ENCODE measurements at places on chromosomes 16 and 17.

GRCh38 chr17:61647047-61647446 is 56.0 kb upstream of the NACA2 start:
- H3K4me1 ChIP-seq: no peaks in the 10 kb centered on the region
- H3K36me3 ChIP-seq: peaks cover 8% of the 10 kb centered on the region
- H3K27me3 ChIP-seq: peaks cover 18% of the 10 kb centered on the region
- no peak overlapping the region for H3K4me3 ChIP-seq
- H3K27ac ChIP-seq: no peak overlapping the region
- no peak for DNase-seq

DNA sequence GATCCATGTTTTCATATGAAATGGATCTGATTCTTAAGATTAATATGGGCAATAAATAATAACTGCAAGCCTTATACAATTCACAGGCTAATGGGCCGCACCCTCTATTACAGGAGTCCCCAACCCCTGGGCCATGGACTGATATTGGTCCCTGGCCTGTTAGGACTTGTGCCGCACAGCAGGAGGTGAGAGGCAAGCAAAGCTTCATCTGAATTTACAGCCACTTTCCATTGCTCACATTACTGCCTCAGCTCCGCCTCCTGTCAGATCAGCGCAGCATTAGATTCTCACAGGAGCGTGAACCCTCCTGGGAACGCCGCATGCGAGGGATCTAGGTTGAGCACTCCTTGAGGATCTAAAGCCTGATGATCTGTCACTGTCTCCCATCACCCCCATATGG is 26.8 kb downstream of the METTL16 start:
- no peak for DNase-seq
- H3K4me1 ChIP-seq: peaks cover 38% of the 10 kb centered on the region
- H3K4me3 ChIP-seq: no peak overlapping the region

- peaks cover 2% of the 10 kb centered on the region for H3K4me1 ChIP-seq
- H3K27me3 ChIP-seq: no peaks in the 10 kb centered on the region
- H3K4me3 ChIP-seq: no peak overlapping the region
- H3K27ac ChIP-seq: no peak overlapping the region
- H3K36me3 ChIP-seq: no peaks in the 10 kb centered on the region
- DNase-seq: no peak
Measured at GRCh38 chr16:69798466-69798865, 36.3 kb downstream of the WWP2 start.

- H3K27ac ChIP-seq: no peak overlapping the region
- H3K4me1 ChIP-seq: no peaks in the 10 kb centered on the region
- H3K36me3 ChIP-seq: no peaks in the 10 kb centered on the region
- DNase-seq: no peak
Measured at GRCh38 chr17:27958708-27959381, 65.7 kb upstream of the LYRM9 start.

DNA sequence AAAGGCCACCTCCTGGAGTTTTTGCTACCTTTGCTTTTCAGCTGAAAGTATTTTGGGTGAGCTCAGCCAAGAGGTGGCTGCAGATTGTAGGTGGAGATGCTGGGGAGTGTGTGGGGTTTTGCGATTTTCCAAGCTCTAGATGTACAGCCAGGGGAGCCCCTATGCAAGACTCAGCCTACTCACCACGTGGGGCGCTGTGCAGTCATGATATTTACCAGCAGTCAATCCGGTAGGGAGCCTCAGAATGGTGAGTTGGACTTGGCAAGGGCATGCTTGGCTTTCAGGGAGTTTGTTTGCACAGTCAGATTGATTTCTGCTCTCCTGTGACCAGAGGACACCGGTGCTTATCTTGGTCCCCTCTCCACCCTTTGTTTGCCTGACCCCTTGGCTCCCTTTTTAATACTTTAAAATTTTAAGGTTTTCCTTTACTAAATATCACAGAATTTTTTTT is 175.3 kb downstream of the UTP18 start:
- peaks cover 20% of the 10 kb centered on the region for H3K4me1 ChIP-seq
- no peaks in the 10 kb centered on the region for H3K27me3 ChIP-seq
- no peak overlapping the region for H3K4me3 ChIP-seq
- no peak overlapping the region for H3K27ac ChIP-seq
- H3K36me3 ChIP-seq: peaks cover 1% of the 10 kb centered on the region
